Right atrium auricular region (tissue), 2 donors: ENCODE measurements at places on chromosomes 1 and 21. TPM values are rescaled to one million over a fixed set of nuclear protein-coding genes. Genes with fewer than 3 reads are reported as not detected.

DNA sequence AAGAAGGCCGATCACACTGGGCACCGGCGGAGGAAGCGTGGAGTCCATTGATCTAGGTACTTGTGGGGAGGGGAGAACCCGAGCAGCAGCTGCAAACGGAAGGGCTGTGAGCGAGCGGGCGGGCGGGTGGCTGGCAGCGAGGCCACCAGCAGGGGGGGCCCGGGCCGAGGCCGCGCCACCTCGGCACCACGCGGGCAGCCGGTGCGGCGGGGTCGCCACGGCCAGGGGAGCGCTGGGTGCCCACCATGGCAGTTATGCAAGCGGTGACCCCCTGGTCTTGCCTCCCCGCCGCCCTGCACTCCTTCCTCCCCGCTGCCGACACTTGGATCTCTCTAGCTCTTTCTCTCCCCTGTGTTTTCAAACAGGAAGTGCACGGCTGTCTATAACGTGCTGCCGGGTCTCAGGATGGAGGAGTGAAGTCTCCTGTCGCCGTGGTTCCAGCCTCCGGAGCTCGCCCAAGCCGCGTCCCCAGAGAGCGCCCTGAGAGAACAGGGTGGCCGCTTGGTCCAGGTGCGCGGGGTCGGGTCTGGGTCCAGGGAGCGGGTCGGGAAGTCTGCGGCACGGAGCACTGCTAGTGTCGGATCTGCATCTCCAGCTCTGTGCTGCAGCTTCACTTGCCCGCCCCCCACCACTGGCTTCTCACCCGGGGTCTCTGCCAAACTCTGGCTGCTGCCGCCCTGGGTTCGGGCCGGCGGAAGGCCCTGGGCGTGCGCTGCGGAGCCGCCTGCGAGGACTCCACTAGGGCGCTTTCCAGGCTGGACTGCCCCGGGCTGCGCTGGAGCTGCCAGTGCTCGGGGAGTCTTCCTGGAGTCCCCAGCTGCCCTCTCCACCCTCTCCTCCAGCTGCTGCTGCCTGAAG, 22.7 kb downstream of the LRRC8D start:
- peak; percentile 65 for DNase-seq

The TNFRSF4 gene
- 0.79 TPM for total RNA-seq

GRCh38 chr1:19014765-19015164, 58.3 kb upstream of the IFFO2 start:
- no peak for DNase-seq

The CLCA1 gene
- not detected for total RNA-seq

- DNase-seq = no peak
Measured at GRCh38 chr1:25676488-25676887, 59.9 kb downstream of the MAN1C1 start.
